ENCODE measurements at places on chromosomes 12 and 14.

- DNase-seq: no peak
Observed at GRCh38 chr14:89249065-89249695, 167.9 kb downstream of the FOXN3 start.

DNA sequence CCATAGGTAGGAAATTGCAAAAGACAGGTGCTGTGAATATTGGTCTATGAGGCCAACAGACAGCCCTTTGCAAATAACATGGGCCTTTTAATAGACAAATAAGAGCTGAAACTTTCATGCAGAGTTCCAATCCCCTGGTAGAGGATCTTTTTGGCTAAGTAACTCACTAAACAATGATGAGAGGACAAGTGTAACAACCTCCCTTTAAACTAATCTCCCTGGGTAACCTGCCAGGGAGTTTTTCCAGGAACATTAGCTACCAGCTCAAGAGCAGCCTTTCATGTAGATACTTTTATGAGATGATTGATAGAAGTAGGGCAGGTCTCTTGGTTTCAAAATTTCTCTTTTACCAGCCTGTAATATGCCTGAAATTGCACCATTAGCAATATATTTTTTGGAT, 13.8 kb upstream of the CACNA1C start:
- DNase-seq: no peak

DNA sequence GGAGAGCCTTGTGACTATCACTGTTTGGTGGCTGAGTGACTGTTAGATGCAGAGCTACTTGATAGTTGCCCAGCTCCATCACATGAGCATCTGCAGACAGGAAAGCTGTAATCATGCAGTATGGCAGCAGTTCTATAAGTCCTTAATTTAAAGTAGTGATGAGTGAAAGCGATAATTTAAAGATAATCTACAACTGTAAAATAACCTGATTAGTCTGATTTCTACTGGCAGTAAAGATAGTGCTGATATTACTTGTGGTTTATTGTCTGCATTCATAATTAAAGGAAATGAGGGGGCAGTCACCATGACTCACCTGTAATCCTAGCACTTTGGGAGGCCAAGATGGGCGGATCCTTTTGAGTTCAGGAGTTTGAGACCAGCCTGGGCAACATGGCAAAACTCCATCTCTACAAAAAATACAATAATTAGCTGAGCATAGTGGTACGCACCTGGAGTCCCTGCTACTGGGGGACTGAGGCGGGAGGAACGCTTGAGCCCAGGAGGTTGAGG, 41.2 kb upstream of the PLEKHD1 start:
- DNase-seq: no peak

GRCh38 chr12:103626498-103626897, 39.4 kb downstream of the STAB2 start:
- no peak for DNase-seq

GRCh38 chr12:26628234-26628633, 204.8 kb downstream of the ITPR2 start:
- DNase-seq: no peak

DNA sequence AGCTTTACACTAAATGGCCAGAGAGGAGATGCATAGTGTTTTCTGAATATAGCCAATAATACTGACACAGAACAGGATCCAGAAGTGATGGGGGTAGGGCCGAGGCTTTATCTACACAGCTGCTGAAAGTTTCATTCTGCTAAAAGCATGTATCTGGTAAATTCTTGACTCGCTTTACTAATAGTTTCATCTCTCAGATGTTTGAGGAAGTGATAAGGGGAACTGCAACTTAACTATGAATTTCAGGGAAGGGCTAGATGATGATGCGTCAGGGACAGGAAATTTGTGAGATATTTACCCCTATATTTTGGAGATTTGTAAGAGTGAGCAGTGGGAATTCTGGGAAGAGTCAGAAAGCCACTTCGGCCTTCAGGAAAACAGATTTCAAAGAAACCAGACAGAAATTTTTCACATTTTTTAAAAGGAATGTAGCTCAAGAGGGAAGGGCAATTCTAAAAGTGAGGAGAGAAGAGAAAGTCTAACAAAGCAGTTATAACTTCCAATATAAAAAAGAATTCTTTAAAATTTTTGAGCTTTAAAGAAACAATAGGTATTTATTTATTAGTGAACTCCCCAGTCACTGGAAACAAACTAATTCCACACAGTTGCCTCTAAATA, 243.1 kb downstream of the BCAT1 start:
- no peak for DNase-seq

All from NCI-H2171 treated with DMSO at 0.1 percent for 48 hours (cell line).